ENCODE measurements at places on chromosomes 5 and 9.

- no peak for DNase-seq
These were observed 9.3 kb upstream of the RAPGEF6 start for GRCh38 chr5:131644370-131644769.

DNA sequence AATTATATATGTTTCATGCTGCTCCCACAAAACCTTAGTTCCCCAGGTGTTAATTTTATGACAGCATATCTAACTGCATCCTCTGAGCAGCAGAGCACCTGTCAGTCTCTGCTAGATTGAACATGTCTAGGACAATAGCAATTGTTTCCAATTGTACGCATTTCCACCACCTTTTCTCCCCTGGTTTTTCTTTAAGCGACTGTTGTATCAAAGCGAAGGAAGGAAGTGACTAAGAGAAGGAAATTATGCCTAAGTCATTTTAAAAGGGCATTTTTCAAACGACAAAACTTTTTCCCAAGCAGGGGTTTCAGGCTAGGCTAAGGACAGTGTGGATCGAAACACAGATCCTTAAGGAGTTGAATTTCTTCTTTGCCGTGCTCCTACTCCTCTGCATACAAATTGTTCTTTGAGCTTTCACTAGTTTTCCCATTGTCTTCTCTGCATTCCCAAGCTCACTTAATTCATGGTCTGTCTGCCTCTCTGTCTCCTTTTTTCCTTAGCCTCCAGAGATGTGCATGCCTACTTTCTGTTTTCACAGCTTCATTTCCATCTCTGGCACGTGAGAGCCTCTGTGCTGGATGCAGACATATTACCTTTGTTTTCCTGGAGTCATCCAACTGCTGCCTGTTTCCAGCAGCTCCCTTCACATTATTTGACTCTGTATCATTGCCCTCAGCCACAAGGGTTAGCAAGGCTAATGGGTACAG is 39.4 kb upstream of the STARD4 start:
- no peak for DNase-seq

- DNase-seq, result no peak
These were observed 254.0 kb upstream of the GAS1 start for GRCh38 chr9:87201351-87201751.

DNA sequence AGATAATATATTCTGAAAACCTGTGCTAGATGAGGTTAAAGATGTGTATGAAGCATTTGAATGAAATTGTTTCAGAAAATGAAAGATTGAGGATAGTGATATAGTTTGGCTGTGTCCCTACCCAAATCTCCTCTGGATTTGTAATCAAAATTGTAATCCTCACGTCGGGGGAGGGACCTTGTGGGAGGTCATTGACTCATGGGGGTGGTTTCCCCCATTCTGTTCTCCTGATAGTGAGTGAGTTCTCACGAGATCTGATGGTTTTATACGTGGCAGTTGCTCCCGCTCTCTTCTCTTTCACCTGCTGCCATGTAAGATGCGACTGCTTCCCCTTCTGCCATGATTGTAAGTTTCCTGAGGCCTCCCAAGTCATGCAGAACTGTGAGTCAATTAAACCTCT is 2.0 kb upstream of the TEX48 start:
- DNase-seq, result no peak

- no peak for DNase-seq
These were observed 62.8 kb downstream of the CDKN2A start for GRCh38 chr9:21931428-21931827.

DNA sequence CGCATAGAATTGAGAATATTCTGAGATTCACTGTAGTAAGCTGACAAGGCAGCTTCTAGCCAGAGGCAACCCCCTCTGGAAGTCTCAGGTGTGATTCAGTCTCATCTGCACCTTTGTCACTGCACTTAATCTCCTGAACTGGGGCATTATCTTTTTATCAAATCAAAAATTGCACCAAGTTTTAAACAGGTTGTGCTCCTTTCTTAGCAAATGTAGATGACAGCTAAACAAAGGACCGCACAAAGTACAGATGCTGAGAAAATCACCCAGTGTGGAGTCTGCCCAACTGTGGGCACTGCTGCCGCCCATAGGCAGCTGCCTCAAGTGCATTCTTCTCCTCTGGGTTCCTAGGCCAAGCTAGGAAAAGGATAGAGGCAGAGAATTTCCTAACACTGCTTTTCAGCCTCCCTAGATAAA is 51.1 kb downstream of the STARD4 start:
- DNase-seq, result peak; percentile 56

GRCh38 chr9:107239474-107239873 is 43.6 kb upstream of the RAD23B start:
- no peak for DNase-seq

DNA sequence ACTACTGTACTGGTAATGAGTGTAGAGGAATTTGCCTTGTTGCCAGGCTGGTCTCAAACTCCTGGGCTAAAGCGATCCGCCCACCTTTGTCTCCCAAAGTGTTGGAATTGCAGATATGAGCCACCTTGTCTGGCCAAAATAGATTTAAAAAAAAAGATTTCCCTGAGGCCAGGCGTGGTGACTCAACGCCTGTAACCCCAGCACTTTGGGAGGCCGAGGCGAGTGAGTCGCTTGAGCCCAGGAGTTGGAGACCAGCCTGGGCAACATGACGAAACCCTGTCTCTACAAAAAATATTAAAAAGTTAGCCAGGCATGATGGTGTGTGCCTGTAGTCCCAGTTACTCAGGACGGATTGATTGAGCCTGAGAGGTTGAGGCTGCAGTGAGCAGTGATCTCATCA is 62.5 kb downstream of the IPO11 start:
- DNase-seq, result no peak

- no peak for DNase-seq
These were observed 264.0 kb downstream of the PIK3R1 start for GRCh38 chr5:68479524-68479923.

GRCh38 chr5:81718300-81718699 is 32.6 kb downstream of the SSBP2 start:
- DNase-seq, result no peak

DNA sequence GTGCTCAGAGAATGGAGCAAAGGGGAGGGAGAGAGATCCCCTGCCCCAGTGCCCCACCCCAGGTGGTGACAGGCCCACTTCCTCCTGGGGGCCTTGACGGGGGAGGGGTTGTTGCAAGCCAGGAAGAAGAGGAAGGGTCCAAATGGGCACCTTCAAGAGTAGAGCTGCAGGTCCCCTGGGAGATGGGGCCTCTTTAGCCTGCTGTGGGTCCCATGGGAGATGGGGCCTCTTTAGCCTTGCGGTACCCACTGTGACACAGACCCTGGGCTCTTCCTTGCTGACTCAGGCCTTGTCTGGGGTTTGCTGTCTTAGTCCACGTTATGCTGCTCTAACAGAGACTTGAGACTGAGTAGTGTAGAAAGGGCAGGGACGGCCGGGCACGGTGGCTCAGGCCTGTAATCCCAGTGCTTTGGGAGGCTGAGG is 9.6 kb upstream of the TOR4A start:
- DNase-seq, result no peak

- DNase-seq, result no peak
These were observed 27.0 kb downstream of the OLFML2A start for GRCh38 chr9:124803911-124804310.

- peak; percentile 82 for DNase-seq
These were observed 1.5 kb upstream of the GPRIN1 start for GRCh38 chr5:176611435-176611834.

DNA sequence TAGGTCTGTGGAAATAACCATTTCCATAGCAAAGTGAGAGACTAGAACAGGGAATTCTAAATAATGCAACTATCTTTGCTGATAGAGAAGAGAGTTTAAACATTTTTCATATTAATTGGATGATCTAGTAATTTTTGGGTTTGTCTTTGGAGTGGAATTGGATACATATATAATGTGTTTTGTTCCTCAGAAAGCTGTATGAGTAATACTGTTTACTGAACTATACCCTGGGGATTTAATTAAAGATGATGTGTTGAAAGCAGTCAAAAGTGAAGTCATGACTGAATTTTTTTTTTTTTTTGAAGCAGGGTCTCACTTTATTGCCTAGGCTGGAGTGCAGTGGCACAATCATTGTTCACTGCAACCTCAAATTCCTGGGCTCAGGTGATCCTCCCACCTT is 17.9 kb downstream of the FER start:
- DNase-seq, result no peak

GRCh38 chr5:89604342-89604741 is 721.4 kb upstream of the MEF2C start:
- no peak for DNase-seq

GRCh38 chr5:110150199-110150598 is 460.5 kb downstream of the MAN2A1 start:
- no peak for DNase-seq

DNA sequence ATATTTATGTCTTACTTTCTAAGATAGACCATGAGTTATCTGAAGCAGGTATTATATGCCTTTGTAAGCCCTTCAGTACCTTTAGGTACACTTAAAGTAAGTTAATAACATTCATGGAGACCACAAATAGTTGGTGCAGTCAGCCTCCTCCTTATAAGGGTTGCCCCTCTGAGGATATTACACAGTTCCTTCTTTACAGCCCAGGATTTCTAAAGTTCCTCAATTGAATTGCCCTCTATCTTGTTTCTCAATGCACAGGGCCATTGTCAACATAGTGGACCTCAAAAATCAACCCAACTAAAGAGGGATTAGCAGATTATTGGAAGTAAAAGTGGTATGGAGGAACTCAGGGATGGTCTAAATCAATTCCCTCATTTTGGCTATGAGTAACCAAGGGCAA is 50.3 kb downstream of the HMHB1 start:
- no peak for DNase-seq

DNA sequence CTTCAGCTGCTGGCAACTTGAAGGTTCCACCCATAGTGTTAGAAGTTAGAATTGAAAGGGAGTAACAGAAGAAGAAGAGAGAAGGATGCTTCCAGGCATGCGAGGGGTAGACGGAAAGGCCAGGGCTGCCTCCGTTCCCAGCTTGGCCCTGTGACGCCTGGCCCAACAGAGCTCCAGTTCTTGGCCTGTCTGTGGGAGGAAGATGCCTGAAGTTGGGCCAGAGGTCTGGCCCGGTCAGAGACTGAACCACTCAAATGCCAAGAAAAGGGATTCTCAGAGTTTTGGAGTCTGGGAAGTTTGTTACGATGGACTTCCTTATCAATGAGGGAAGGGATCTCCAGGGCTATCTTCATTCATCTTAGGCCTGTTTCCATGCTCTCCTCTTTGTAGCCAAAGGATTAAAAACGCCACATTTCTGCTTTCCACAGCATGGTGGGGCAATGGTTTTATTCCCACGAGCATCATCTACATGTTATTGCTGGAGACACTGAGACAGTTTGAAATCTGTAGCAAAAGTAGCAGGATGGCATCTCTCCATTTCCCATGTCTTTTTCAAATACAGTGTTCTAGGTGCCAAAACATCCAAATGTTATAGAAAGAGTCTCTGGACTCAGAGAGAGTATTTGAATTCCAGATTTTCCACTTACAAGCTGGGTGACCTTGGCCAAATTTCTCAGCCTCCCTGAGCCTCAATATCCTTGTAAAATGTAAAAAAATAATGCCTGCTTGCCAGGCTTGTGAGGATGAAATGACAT is 65.4 kb upstream of the ANKRD55 start:
- DNase-seq, result no peak

DNA sequence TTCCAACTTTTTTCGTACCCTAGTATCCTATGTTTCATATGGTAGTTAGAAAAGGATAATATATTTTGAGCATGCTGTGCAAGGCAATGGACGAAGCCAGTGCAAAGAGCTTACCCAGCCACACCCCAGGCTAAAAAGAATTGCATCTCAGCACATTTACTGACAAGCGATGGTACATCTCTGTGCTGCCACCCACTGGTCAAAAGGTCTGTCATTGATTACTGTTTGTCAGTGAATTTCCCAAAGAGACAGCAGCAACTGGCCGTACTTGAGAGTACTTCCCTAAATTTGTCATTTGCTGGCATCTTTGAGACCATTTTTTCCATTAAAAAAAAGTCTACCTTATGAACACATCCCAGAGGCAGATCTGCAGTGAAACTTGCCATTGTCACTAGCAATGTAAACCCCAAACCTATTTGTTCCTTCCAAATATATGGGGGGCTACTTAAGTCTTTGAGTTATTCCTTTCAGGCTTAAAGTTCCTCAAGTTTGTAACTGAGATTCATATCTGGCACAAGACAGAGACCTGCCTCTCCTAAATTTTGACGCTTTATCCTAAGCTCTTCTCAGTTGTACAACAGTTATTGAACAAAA is 184.3 kb downstream of the CTNND2 start:
- DNase-seq, result peak; percentile 75

GRCh38 chr5:98768160-98768959 is 5.1 kb upstream of the RGMB start:
- DNase-seq, result peak; percentile 74

GRCh38 chr5:148811756-148812155 is 14.7 kb upstream of the ADRB2 start:
- no peak for DNase-seq

- no peak for DNase-seq
These were observed 88.6 kb downstream of the GNAQ start for GRCh38 chr9:77943057-77943456.

DNA sequence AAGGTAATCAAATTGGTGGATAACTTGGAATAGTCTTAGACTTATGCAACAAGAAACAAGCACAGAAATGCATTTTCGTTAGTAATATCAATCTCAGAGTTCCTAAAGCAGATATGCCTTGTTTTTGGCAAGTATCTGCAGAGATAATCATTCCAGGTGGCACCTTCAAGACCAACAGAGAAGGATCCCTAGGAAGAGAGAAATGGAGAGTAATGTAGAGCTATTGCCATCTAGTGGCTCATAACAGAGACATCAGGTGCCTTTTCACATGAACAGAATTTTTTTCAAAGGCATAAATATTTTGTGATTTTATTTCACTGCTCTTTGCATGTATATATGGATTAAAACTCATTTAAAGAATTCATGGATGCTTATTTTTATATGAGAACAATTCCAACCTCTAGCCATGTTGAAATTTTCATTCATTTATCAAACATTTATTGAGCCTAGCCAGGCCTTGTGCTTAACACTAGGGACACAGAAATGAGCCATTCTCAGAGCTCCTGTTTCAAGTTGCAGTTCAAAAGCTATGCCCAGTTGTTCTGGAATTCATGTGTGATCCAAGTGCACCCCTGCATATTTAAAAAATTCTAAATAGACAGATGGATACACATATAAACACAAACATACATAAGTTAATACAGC is 117.5 kb upstream of the OR13F1 start:
- no peak for DNase-seq

- DNase-seq, result no peak
These were observed 2.1 kb downstream of the RIC1 start for GRCh38 chr9:5631026-5631425.

GRCh38 chr9:122900791-122901190 is 4.4 kb downstream of the RC3H2 start:
- DNase-seq, result no peak

DNA sequence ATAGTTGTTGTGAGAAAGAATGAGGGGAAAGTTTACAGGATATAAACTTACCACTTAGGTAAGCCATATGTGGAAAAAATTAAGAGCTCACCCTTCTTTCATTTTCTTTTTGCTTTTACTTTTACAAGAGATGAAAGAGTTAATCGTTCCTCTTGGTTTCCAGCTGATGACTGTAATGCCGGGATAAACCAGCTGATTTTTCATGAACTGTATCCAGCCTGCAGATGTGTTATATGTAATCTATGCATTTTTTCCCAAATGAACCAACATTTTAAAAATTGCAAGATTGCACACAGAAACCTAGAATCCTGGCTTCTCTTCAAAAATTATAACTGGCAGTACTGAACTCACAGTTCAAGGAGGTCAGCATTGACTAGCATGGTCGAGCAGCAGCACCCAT is 185.9 kb downstream of the GRIA1 start:
- no peak for DNase-seq

GRCh38 chr9:105483618-105484017 is 35.8 kb downstream of the FSD1L start:
- no peak for DNase-seq

- no peak for DNase-seq
These were observed 81.9 kb downstream of the PTPN3 start for GRCh38 chr9:109416135-109416706.

All from ecto neural progenitor cell (in vitro differentiated cells).